Activated CD4-positive, alpha-beta T cell treated with anti-CD3 and anti-CD28 coated beads for 36 hours (primary cell): ENCODE measurements at places on chromosomes 6 and 20.

DNA sequence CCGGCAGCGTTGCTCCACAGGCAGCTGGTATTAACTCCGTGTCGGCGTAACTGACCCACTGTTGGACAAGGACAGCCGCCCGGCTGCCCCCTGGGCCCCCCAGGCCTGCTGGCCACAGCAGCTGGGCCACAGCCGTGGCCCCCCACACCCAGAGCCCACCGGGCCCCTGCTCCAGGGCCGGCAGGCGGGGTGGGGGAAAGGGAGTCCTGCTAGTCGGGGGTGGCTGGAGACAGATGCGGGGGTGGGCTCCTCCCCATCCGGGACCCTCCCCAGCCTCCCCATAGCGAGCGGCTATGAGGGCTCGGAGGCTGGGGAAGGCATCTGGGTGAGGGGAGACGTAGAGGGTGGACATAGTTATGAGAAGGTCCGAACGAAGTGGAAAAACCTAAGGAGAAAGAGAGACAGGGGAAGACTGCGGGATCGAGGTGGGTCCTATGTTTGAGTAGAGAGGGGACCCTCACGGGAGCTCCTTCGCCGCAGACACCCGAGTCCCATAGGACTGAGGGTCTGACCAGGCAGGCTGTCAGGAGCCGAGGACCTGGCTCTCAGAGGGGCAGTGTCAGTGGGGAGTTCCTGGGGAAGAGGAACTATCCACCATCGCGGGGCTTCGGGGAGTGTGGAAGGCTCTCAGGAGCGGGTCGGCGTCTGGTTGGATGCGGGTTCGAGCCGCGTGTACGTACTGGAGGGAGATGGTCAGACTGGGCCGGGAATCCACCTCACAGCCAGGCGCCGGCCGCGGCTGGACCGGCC lies 511 bp downstream of the VARS1 start:
- DNase-seq = no peak

- peak; percentile 60 for DNase-seq
These were observed 1.3 kb downstream of the TAP1 start for GRCh38 chr6:32852018-32852843.

DNA sequence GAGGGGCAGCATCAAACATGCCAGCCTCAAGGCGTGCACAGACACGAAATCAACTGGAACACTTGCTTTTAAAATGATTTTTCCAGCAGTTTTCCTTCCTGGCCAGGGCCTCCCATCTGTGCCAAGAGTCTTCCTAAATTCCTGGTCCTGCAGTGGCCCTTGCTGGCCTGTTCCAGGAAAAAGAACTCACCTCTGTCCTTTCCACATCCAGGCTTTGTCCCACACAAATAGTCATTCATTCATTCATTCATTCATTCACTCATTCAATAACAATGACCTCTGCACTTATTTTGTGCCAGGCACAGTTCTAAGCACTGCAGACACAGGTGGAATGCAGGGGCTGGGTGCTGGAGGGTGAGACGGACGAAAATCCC lies 89.0 kb upstream of the CCDC167 start:
- DNase-seq = no peak

DNA sequence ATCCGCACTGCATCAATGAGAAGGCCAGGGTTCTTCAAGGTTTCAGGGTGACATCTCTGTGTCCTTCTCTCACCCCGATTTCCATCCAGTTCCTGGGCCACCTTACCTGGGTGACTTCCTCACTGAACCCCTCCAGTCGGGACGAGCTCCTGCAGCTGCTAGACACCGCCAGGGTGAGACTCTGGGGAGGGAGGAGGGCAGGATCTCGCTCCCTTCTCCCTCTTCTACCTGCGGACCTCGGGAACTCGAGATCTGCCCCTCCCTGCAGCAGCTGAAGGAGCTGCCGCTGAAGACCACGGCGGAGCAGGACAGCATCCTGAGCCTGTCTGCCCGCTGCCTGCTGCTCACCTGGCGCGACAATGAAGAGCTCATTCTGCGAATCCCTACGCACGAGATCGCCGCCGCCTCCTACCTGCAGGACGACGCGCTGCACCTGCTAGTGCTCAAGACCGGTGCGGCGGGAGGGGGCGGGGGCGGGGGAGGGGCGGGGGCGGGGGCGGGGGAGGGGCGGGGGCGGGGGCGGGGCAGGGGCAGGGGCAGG lies 7.5 kb downstream of the CCM2L start:
- peak; percentile 63 for DNase-seq

DNA sequence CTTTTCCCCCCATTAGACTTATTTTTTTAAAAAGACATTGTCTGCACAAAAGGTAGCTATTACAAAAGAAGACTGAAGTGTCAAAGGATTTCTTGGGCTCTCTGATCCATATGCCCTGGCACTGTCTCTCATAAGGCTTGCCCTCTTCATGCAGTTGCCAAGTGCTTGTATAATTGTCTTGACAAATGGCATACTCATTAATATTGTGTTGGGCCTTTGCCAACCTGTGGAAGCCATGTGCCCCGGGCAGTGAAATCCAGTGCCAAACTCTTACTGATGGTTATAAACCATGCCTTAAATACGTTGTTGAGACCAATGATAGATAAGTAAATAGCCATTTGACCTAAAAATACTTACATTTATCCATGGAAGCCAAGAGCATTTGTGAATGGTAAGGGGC lies 98.1 kb downstream of the FARS2 start:
- DNase-seq = no peak

DNA sequence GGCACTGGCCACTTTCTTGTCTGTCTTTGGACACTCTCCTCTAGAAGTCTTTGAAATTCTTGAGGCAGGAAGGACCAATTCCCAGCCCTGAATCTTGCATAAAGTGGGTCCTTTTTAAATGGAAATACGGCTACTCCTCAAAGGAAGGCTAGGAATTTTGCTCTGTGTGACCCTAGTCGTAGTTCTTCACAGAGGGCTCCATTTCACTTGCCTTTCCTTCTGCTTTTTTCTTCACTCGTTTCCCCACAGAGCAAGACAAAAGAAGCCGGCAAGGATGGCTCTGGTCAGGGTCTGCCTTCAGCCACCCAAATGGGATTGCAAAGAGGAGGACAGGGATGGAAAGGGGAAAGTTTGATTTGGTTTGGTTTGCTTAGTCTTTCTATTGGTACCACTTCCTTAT lies 25.8 kb downstream of the HLA-E start:
- no peak for DNase-seq

DNA sequence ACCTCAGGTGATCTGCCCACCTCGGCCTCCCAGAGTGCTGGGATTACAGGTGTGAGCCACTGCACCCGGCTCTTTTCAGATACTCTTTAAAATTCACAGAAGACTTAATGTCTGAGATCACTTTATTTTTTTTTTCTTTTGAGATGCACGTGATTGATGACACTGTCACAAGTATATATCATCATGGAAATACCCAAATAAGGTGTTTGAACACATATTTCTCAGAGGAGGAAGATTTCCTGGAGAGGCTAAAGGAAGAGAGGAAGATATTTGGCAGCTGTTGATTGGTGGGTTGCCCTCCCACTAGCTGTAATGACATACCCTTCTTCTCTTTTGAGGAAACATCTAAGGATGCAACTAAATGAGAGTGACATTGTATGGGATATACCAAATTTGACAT lies 225.9 kb upstream of the CITED2 start:
- DNase-seq = no peak

DNA sequence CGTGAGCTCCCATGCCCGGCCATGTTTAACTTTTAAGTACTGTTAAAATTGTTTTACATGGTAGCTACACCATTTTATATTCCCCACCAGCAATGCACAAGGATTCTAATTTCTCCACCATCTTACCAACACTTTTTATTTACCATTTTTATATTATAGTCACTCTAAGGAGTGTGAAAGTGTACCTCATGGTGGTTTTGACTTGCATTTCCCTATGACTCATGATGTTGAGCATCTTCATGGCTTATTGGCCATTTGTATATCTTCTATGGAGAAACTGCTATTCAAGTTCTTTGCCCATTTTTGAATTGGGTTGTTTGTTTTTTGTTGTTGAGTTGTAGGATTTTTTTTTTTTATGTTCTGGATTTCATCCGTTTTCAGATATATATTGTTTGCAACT lies 15.6 kb upstream of the BPHL start:
- DNase-seq = no peak

DNA sequence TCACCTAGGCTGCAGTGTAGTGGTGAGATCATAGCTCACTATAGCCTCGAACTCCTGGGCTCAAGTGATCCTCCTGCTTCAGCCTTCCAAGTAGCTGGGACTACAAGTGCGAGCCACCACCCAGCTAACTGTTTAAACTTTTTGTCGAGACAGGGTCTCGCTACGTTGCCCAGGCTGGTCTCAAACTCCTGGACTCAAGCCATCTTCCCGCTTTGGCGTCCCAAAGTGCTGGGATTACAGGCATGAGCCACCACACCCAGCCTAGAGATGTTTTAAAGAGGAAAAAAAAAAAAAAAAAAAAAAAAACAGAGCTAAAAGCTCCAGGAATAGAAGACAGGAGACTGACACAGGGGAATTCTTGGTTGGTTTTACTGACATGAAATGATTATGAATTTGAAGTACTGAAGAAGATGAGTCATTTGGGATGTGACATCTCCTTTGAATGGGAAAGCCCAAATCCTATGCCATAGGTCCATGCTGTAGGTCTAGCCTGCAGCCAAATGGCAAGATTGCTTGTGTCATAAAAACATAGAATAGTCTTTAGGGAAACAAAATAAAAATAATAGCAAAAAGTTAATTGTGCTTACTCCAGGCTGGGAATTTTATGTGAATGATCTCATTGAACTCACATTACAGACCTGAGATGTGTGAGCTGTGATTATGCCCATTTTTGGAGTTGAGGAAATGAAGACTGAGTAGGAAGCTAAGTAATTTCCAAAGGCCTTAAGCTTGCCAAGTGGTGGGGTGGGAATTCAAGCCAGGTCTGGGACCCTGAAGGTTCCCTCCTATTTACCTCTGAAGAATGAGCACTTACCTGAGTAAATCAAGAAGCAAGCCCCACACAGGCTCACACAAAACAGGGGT lies 24.3 kb upstream of the NHSL1 start:
- no peak for DNase-seq

DNA sequence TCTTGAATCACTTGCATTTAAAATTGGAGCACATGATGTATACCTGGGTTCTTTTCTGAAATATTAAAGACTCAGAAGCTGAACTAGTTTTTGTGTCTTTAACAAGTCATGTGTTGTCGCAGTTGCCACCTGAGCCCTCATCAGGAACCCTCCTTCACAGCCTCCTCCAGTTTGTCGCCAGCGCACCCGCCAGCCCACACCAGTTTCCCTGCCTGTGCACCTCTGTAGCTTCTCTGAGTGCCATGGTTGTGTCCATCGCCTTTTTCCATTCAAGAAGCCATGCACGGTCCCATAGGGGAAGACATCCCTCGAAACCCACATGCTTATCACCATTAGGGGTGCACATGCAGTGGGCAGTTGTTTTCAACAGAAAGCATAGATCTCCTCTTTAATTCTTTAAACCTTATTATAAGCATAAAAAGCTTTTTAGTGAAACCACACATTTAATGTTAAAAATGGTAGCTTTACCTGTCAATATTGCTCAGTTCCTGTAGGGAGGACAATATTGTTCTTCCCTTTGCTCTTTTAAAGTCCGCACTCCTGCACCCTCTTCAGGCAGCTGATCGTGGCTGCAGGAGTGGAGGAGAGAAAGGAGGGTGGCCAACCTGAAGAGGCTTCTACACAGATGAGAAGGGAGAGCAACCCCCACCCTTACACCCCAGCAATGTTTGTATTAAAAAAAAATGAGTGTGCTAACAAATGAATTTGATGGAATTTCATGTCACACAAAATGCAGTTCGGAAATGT lies 121.9 kb downstream of the CFAP61 start:
- DNase-seq = no peak

DNA sequence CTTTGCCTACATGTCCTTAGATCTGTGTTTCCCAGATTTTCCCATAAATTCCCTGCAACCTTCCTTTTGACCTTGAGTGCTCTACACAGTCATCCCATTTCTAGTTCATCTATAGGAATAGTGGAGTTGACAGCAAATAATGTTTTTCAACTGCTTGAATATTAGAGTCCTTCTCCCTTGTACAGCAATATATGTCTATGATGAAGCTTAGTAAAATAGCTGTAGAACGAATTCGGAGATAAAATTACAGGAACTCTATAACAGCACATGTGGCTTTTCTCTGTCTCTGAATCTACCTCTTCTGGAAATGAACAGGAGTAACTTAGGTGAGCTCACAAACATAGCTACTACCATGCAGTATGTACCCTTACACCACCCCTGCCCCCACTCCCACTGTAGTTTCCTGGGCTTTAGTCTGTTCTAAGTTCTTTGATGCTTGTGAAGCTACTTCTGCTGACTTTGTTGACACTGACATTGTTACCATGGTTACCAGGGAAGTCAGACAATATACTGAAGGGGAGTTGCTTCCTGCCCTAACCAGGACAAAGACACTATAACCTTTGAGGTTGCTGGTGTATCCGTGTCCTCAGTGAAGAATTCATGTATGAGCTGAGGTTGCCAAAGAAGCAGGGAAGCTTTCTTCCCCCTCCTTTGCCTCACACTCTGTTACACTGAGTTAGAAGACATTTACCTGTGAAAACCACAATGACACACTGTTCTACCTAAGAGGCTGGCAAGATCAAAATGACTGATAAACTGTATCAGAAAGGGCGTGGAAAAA lies 35.8 kb upstream of the SHLD1 start:
- peak; percentile 69 for DNase-seq

DNA sequence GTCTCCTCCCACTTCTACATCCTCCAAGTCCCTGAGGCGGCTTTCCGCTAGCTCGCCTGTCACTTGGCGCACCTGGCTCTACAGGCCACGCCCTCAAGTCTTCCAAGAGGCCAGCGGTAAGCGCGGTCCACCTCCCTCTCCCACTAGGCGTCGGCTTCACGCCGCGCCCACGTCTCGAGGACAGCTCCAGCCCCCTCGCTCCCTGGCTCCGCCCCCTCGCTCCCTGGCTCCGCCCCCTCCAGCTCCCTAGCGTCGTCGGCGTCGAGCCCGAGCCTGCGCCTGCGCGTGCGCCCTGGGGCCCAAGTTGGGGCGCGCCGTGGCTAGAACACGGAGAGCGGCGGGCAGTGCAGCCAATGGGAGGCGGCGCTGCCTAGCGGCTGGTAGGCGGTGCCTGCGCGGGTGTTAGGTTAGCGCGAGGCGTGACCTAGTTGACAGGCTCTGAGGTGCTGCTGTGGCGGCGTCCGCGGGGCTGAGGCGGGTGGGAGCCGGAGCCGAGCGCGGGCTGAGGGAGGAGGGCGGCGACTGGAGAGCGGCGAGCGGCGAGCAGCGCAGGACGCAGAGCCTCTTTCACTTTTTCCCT lies at the start of gene MACROD2:
Gene MACROD2, plus strand, starts transcription at position 431 of the 580 bp plus-strand sequence.
- DNase-seq = peak; percentile 57

- no peak for DNase-seq
These were observed 48.6 kb upstream of the NAA20 start for GRCh38 chr20:19968466-19969073.
